Stimulated activated CD8-positive, alpha-beta memory T cell treated with anti-CD3 and anti-CD28 coated beads, Interleukin-15, amount 100 ng/mL, for 24 hours (primary cell): ENCODE measurements at places on chromosomes 3 and 15.

DNA sequence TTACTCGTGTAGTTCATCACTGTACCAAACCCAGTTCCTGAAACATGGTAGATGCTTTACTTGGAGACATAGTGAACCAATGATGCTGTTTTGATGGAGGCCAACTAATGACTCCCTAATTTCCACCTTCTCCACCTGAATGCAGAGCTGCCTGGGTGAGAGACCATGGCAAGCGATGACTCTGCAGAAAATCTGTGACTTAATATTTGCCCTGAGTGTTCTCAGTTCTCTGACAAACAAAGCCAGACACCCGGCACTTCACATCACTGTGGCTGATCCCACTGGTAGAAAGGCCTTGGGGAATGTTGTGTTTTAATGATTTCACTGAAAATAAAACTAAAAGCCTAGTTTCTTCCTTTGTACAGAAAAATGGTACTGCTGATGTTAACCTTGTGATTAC is 39.5 kb upstream of the UBE3A start:
- DNase-seq: no peak

GRCh38 chr3:143103652-143104051 is 15.9 kb upstream of the CHST2 start:
- DNase-seq: no peak

GRCh38 chr3:77373619-77374018 is 333.7 kb downstream of the ROBO2 start:
- DNase-seq: no peak

GRCh38 chr3:32850226-32850625 is 32.4 kb downstream of the TRIM71 start:
- no peak for DNase-seq

- DNase-seq: no peak
Measured at GRCh38 chr15:66891776-66892175, 173.6 kb upstream of the SMAD3 start.

GRCh38 chr15:80461356-80462095 is 57.3 kb downstream of the ARNT2 start:
- no peak for DNase-seq

DNA sequence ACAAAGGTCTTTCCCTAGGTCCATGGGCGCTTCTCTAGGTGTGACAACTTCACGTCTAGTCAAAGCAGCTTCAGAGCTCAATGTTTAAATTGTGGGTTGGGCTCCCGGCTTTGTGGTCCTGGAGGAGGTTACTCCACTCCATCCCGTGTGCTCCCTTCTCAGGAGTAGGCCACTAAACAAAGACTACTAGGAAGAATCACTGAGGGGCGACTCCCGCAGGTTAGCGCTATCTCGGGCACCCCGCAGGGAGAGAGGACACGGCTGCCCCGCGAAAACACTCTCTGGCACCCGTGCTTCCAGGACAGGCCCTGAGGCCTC is 500 bp downstream of the PARP6 start:
- DNase-seq: no peak

- no peak for DNase-seq
Measured at GRCh38 chr15:57892181-57892580, 173.3 kb downstream of the ALDH1A2 start.

DNA sequence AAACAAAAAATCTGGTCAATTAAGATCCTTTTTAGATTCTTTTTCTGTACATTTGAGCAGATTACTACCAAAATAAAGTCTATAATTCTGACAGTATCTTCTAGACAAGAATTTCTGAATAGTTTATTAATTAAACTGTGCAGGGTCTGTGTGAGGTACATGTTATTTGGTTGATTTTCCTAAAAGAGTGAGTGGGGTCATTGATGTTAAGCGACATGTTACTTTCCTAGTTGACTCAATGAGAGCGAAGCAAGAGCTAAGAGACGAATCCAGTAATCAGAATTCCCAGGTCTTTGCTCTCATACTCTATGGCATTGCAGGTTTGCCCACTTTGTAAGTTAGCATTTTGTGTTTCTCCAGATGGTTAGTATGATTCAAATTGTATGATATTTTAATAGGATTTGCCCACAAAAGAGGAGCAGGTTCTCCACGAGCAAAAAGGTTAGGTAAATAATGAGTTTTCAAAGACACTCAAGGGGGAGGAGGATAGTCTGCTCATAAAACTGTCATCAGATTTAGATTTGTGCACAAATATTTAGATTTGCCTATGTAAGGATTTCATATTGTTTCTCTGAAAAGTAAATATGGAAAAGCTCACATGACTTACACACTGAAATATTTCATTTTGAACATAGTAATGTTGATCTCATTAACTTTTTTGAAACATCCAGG is 217.2 kb upstream of the CGNL1 start:
- no peak for DNase-seq

DNA sequence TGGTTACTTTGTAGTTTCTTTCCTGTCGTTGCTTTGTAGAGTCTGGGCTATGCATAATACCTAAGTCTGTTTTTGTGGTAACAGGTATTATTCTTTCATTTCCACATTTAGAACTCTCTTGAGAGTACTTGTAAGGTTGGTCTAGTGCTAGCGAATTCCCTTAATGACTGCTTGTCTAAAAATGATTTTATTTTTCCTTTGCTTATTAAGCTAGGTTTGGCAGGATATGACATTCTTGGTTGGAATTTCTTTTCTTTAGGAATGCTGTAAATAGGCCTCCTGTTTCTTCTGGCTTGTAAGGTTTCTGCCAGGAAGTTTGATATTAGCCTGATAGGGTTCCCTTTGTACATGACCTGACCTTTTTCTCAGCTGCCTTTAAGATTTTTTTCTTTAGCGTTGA is 70.1 kb upstream of the SGO1 start:
- DNase-seq: no peak

GRCh38 chr3:102005551-102005950 is 156.2 kb downstream of the NFKBIZ start:
- DNase-seq: no peak

- no peak for DNase-seq
Measured at GRCh38 chr3:31919528-31919927, 61.5 kb downstream of the OSBPL10 start.

DNA sequence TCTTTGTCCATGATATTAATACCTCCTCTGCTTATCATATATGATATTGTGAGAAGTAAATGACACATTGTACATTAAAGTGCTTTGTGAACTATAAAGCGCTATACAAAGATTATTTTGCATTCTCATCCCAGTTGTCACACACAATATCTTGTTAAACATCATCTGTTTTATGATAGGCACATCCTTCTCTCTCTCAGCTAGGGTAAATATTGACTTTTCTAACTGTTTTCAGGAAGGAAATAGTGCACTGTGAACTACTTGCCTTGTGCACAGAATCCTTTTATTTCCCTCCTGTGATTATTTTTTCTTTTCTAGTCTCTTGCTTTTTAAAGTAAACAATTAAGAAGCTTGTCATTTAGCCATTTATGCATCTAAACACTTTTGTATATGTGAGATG is 388.2 kb downstream of the LPP start:
- DNase-seq: no peak

DNA sequence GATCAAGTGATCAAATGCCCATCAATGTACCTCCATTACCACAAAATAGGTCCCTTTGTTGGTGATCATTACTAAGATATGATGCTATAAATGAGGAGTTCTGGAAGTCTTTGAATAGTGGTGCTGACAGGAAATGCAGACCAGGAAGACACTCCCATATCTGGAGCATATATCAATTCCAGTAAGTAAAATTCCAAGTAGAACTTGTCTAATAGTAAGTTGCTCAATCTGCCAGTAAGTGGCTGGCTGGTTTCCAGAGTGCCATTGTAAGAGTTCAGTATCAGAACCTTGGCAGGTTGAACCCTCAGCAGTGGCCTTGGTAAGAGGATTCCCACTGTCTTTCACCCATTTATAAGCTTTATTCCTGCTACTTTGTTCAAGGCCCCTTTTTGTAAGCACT is 379.9 kb upstream of the RBMS3 start:
- no peak for DNase-seq

DNA sequence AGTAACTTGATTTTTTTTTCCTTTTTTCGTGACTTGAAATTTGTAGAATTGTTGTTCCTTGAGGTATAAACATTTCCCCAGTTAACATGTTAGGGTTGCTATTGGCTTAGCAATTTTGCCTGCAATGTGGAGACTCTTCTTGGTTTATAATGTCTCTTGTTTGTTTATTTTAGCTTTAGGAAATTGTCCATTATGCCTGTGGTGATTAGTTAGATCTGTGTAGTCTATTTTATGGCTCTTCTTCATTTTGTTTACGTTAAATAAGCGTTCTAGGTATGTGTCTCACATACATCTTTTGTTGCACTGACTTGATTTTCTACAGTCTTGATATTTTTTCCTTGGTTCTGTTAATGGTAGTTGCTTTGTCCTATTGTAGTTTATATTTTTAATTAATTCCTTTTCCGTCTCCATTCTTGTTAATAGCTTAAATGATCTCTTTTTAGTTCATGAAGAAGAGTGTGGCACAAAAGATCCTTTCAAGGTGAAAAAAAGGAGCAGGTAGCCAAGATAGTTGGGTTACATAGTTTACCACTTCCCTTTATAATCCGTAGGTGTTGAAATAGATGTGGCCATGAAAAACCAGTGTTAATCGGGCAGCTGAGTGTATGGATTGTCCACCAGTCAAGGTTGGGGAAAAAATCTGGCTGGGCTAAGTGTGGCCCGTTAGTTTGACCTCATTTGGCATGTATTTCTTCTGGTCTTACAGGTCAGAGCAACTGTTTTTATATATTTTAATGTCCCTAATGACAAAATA is 12.1 kb downstream of the IQGAP1 start:
- DNase-seq: no peak

DNA sequence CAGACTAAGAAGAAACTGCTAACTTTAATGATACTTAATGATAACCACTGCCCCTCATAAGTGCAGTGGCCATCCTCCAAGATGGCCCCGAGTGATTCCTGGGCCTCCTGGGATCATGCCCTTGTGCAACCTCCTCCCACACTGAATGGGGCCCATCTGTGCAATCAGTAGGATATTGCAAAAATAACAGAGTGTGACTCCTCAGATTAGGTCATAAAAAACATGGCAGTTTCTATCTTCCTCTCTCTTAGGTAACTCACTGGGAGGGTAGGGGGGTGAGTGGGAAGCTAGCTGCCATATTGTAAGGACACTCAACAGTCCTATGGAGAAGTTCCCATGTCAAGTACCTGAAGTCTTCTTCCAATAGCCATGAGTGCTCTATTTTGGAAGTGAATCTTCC is 173.0 kb downstream of the SHQ1 start:
- DNase-seq: no peak

- no peak for DNase-seq
Measured at GRCh38 chr15:99283717-99284116, 32.4 kb downstream of the LRRC28 start.

GRCh38 chr3:194424373-194424772 is 25.3 kb upstream of the GP5 start:
- DNase-seq: no peak

DNA sequence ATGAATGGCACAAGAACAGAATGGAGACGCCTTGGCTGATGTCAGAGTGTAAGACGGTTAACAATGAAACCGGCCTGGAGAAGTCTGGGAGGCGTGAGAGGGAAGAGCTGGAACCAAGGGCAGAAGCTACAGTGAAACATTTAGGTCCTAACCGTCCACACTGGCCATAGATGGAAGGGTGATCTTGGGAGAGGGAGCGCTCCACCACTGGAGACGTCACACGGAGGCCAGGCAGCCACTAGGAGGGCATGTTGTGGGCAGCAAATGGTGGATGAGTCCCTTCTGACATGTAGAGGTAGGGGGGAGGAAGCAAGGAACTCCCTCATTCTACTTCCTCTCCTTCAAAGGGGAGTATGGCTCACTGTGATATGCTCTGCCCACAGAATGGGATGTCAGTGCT is 23.8 kb downstream of the FEM1B start:
- DNase-seq: no peak

DNA sequence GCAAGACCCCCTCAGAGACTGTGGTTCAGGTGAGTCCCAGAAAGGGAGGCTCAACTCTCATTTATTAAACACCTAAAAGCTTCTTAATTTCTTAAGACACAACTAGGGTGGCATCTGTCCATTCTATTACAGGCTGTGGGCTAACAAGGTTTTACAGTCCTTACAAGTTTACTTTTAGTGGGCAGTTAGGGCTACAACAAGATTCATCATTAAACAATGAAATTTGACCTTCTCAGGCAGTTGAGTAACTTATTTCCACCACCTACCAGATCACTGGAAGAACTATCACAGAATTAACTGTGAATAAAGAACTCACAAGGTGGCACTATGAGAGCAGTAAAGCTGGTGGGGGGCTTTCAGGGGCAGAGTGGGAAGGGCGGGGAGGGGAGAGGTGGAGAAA is 132.6 kb downstream of the PLD1 start:
- DNase-seq: no peak
